ENCODE measurements at places on chromosomes 5 and 9.

DNA sequence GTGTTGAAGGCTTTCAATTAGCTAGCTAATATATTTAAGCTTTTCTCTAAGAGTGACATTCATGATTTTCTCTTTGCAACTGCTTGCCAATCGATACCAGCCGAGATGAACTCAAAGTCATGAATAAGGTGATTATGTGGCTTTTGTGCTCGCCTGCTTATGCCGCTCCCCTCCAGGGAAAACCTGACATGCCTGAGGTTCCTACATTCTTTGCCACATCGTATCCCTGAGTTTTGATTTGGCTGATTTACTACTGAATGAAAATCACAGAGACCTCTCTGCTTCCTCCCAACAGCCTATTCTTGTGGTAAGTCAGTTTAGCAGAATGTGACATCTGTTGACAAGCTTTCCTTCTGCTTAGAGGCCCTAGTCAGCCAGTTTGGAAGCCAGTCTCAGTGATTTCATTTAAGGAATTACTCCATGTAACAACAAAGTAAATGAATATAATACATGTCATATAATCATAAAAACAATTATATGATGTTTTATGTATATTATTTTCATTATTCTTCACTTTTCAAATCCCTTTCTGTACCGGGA is 513.4 kb downstream of the CSNK1G3 start:
- ATAC-seq = no peak

- no peak for ATAC-seq
These were observed 262.0 kb upstream of the TRPM3 start for GRCh38 chr9:71383308-71383940.

GRCh38 chr9:125399666-125400065 is 138.0 kb downstream of the GAPVD1 start:
- ATAC-seq = no peak

GRCh38 chr5:14218897-14219573 is 75.9 kb downstream of the TRIO start:
- ATAC-seq = no peak

- ATAC-seq = no peak
These were observed 161.5 kb upstream of the CDKN2B start for GRCh38 chr9:22170556-22170955.

- no peak for ATAC-seq
These were observed 26.9 kb downstream of the MTX3 start for GRCh38 chr5:79964136-79964535.

GRCh38 chr5:64869419-64869818 is 100.7 kb downstream of the CWC27 start:
- peak; percentile 85 for ATAC-seq

DNA sequence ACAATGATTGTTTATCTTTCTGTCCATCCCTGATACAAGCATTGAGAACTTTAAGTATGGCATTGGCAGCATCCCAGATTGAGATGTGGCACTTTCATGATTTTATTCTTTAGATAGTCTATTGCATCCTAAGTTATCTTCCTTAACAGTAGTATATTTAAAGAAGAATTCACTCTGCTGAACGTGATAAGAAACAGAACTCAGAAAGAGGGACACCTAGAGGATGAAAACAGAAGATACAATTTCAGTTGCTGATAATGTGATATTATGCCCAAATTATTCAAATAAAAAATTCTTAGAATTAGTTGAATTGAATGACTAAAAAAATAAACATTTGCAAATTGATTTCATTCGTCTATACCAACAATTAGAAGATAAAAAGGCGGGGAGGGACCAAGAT is 218.1 kb upstream of the DMRTA1 start:
- ATAC-seq = peak; percentile 57

GRCh38 chr9:85142968-85143367 is 473.4 kb downstream of the NTRK2 start:
- ATAC-seq = no peak

Data from SK-N-SH treated with all-trans-retinoic acid at 6 μM for 48 hours (cell line).